ENCODE measurements at places on chromosomes 1 and 21.

GRCh38 chr21:15560383-15561056 is 169.3 kb upstream of the USP25 start:
- DNase-seq: no peak

DNA sequence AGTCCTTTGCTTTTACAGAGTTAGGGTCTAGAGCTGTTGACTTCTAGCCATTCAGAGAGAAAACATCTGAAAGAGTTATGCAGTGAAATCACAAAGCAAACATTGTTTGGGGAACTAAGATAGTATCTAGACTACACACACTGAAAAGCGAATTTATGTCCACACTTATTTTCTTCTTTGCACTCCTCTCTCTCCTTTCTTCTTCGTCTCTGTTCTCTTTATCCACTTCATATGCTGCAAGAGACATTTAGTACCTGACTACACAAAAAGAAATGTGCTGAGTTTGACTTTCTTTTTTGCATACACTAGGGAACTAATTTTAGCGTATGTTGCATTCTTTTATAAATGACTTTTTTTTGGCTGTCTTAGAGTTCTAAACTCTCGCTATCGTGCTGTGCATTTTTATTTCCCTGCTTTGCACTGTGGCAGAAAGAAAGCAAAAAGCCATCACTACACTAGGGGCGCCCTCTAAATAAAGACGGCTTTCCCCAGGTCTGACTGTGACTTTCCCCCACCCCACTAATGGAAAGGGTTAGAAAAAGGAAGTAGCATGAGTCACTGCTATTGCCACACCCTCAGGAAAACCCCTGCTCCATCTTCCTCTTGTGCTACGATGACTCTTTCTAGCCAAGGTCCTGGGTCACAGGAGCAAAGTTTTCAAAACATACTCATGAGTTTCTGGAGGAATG is 65.7 kb downstream of the MAP3K7CL start:
- no peak for DNase-seq

DNA sequence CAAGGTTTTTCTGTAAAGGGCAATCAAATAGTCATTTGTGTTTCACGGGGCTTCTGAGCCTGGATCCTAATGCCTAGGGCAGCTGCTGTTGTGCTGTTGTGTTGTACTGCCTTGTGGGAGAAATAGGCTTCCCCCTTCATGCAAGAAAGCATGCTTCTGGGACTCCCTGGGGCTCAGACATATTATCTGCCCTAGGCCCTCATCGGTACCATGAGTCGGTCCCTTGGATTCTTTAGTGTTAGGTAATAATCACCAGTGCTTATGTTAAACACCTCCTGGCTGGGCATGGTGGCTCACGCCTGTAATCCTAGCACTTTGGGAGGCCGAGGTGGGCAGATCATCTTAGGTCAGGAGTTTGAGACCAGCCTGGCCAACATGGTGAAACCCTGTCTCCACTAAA is 245.9 kb downstream of the TNR start:
- DNase-seq: no peak

- DNase-seq: no peak
Measured at GRCh38 chr1:236391008-236391407, 3.1 kb upstream of the EDARADD start.

DNA sequence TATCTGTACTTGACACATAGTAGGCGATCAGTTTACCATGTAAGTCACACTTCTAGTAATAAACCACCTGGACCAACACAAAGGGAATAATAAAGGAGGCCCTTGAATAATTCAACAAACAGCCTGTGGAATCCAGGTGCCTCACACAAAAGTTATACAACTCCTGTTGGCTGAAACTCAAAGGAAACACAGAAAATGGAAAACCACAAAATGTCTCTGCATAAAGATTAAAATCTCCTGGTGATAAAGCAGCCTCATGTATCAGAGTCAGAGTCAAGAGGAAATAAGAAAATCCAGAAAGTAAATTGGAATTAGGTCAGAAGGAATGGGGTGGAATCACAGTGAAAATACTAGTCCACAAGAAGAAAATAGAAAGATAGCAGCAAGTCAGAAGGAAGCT is 592.5 kb downstream of the NPHP4 start:
- DNase-seq: no peak

DNA sequence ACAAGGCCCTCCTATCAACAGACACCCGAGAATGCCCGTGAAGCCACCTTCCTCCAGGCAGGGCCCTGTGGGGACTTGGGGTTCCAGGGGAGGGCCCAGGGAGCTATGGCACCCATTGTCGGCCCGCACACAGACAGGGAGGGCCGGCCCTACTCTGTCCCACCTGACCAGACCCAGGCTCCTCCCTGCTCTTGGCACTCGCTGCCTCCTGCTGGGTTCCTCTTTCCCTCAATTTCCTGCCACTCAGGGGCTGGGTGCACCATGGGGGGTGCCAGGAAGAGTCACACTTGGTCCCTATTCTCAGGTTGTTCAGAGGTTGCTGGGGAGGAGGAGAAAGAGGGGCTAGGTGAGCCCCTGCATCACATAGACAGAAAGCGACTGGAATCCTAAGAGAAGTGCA is 8.0 kb upstream of the OXCT2 start:
- DNase-seq: no peak

- DNase-seq: no peak
Measured at GRCh38 chr1:31264790-31265386, 25.2 kb upstream of the NKAIN1 start.

- no peak for DNase-seq
Measured at GRCh38 chr1:223033658-223034057, 109.4 kb downstream of the TLR5 start.

GRCh38 chr1:19754482-19754881 is 45.2 kb downstream of the TMCO4 start:
- DNase-seq: no peak

GRCh38 chr1:156050376-156050775 is 3.2 kb downstream of the UBQLN4 start:
- DNase-seq: no peak

DNA sequence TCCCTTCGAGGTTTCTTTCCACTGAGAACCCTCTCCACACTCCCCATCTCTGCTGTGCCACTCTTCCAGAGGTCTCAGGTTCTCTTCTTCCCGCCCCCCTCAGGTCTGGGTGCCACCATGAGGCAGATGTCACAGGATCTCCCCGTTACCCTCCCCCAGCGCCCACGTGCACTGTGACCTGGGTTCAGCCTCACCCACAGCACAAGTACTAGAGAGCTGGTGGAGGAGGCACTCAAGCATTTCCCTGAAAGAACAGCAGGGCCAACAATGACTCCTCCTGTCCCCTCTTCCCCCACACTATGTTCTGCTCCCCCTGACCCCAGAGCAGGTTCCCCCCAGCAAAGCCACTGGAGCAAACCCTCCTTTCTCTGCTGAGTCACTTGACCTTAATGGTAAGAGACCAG is 14.3 kb downstream of the PLEKHA6 start:
- no peak for DNase-seq

- peak; percentile 3 for DNase-seq
Measured at GRCh38 chr1:186418503-186418902, 42.4 kb downstream of the PDC start.

DNA sequence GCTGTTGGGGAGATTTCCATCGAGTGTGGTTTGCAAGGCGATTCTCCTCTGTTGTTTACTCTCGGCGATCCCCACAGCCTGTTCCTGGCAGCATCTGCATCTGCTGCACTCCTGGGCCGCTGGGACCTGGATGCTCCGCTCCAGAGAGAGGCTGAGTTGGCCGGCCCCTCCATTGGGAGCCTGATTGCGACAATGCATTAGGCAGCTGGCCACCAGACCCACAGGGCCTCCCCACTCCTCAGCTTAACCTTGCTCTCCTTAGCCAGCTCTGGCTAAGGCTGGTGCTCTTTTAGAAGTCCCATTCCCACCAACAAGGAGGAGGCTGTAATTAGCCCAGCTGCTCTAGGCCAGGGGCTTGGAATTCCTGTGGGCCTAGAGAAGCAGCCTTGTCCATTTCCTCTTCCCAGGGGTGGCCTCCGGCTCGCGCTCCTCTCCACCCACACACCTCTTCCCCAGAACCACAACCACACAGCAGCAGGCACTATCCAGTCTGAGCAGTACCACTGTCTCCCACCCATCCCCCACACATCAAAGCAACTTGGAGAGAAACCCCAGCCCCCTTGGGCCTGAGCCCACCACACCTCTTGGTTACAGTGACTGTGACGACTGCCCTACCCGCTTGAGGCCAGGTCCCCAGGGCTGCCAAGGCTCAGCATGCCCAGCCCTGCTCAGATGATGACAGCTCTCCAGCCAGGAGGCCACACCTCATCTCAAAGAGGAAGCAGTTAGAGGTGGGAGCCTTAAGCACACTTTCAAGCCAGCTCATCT is 193.8 kb upstream of the EDN2 start:
- no peak for DNase-seq

GRCh38 chr1:167683641-167684502 is 37.9 kb upstream of the MPZL1 start:
- DNase-seq: no peak

DNA sequence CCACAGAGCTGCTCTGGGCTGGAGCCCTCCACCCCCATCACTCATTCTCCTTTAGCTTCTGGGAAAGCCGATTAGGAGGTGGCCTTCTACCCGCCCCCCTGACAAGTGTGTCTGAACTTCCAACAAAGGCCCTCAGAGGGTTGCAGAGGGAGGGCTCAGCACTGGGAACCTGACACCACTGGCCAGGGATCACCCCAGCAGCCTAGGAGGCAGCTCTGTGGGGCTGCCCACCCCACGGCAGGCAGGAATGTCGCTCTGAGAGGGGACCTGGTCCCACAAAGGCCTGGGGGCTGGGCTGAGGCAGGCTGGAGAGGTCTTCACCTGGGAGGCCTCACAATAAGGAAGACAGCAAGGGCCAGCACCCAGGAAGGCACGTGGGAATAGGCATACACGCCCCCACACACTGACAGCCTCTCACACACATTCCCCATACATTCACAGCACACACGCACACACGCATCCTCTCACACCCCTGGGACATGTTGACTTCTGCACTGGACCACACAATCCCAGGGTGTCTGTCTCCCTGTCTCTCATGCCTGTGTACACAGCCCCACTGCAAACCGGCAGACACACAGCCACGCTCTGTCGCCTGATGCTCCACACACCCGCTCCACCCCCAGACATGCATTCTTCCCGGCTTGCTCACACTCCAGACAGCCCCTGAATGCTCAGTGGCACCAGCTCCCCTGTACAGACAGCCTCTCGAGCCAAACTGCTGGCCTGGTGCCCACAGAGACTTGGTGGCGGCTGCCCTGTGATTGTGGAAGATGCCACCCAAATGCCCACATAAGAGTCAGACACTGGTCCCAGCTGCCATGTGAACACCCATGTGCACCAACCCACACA is 30.7 kb downstream of the DMBX1 start:
- peak; percentile 41 for DNase-seq

GRCh38 chr1:61184714-61185106 is 102.3 kb downstream of the NFIA start:
- DNase-seq: no peak

DNA sequence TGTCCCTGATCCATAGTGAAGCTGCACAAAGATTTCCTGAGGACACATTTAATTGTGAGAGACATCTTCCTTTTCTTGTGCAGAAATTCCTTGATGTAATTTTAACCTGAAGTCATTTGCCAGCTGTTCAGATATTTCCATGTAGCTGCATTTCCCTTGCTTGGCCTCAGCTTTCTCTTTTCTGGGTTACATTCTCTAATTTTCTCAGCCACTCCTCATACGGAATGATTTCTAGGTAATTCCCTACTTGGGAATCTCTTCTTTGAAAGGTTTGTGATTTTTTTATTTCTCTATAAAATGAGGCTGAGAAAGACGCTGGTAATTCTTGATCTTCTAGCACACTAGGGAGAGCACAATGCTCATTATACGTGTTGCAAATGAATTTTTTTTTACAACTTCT is 199.0 kb downstream of the PCP4 start:
- DNase-seq: no peak

- peak; percentile 30 for DNase-seq
Measured at GRCh38 chr1:180283098-180283497, 53.0 kb downstream of the LHX4 start.

- peak; percentile 36 for DNase-seq
Measured at GRCh38 chr1:246280551-246280950, 226.5 kb downstream of the SMYD3 start.

GRCh38 chr1:204398197-204399125 is 13.2 kb downstream of the PPP1R15B start:
- DNase-seq: peak; percentile 91

DNA sequence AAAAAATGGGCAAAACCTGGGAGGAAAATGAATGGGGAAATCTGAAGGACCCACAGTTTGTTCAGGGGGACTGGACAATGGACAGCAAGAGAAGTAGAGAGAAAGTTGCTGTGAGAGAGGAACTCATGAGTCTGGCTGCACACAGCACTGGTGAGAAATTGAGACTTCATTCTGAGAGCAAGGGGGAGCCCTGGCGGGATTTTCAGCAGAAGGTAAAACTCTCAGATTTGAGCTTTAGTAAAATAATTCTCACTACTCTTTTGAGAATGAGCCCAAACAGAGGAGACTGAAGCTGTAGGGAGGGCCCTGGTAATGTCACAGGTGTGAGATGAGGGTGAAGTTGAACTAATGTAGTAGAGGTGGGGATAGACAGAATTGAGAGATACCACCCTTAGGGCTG is 438.6 kb downstream of the OMA1 start:
- DNase-seq: no peak

DNA sequence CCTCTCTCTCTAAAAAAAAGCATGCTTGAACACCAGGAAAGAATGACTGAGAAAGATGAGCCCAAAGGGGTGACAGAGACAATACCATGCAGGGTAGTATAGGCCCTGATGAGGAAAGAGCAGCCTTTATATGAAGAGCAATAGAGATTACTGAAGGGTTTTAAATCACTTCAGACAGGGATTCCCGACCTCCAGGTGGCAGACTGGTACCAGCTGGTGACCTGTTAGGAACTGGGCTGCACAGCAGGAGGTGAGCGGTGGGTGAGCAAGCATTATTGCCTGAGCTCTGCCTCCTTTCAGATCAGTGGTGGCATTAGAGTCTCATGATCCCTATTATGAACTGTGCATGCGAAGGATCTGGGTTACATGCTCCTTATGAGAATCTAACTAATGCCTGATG is 30.8 kb upstream of the GTF2B start:
- DNase-seq: no peak
